GM12892 (cell line): ENCODE measurements at places on chromosomes 1 and 21.

GRCh38 chr1:154325583-154326545 is 539 bp downstream of the ATP8B2 start:
- DNase-seq, result no peak

DNA sequence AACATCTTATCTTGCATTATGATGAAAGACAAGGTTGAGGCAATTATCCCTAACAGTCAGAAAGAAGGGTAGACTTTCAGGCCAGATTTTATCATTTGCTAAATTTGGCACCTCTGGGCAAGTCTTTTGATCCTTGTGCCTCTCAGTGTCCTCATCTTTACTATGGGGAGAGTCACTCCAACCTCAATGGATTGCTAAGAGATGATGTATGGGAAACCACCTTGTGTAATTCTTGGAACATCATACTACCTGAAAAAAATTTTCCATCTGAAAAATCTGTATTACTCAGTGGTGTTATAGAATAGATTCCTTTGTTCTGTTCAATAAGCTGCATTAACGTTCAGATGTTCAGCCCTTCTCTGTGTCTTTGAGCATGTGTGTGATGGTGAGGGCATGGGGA is 230.7 kb downstream of the TGFB2 start:
- DNase-seq, result no peak

DNA sequence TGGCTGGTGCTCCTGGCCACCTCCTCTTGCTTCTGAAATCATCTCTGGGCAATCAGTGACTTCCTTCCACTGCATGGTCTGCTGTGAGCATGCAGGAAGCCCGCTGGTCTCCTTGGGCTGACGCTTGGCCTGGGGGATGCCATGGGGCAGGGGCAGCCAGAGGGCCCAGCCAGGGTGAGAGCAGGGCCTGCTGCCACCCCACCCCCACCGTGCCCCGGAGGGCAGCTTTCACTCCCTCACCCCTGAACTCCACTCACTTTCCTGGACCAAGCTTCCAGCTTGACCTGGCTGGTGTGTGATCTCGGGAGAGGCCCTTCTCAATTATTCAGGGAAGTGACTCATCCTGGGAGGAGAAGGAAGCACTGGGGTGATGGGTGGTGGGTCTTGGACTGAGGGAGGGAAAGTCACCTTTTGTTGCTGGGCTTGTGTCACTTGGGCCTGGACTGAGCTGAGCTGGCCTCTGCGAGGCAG is 270.2 kb upstream of the CSF3R start:
- DNase-seq, result no peak

GRCh38 chr1:219120624-219121544 is 52.8 kb upstream of the LYPLAL1 start:
- DNase-seq, result no peak

DNA sequence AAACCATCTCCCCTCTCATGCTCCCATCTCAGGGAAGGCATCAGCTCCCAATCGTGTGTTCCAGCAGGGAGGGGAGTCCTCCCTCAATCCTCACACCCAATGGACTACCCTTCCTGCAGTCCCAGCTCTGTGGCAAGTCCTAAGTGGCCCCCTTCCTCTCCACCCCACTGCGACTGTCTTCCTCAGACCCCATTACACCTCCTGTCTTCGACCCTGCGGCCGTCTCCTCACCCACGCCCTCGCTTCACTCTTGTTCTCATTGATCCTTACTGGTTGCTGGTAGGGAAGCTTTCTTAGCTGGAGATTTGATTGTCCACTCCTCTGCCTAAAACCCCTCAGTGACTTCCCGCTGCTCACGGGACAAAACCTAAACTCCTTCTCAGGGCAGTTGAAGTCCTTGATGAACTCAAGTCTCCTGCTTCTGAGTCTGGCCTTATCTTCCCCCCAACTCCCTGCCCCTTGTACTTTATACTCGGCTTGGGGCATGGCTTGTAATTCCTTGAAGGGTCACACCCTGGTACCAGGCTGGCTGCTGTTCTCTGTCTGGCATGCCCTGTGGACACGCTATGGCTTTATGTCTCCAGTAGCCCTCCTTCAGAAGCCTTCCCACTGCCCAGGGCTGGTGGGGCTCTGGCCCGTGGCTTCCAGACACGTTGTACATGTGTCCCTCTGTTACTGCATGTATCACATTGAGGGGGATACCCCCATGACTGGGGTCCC is 2.3 kb upstream of the EPS8L3 start:
- DNase-seq, result no peak

DNA sequence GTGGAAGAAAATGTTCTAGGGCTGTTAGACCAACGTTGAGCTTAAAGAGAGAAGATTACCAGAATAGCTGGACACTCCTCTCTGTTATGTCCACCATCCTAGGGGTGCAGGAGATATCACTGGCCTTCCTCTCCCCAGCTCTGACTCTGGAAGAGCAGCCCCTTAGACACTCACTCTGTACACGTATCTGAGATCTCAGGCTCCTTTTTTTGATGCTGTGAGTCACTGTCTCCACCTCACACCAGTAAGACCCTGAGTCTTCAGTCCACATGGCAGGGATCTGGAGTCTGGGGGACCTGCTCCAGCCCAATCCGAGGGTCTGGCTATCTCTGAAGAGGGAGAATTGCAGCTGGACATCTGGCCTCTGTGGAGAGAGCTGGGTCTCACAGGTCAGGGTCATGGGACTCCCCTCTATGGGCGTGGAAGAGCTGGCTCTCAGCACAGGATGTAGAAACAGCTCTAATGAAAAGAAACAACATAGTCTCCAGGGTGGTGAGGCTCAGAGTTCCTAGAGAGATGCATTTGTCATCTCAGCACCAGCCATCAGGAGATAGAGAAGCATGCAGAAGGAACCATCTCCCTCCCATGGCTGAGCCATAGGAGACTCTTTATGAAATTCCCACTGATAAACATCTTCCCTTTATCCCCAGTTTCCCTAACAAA is 3.5 kb downstream of the FCRL3 start:
- DNase-seq, result no peak

DNA sequence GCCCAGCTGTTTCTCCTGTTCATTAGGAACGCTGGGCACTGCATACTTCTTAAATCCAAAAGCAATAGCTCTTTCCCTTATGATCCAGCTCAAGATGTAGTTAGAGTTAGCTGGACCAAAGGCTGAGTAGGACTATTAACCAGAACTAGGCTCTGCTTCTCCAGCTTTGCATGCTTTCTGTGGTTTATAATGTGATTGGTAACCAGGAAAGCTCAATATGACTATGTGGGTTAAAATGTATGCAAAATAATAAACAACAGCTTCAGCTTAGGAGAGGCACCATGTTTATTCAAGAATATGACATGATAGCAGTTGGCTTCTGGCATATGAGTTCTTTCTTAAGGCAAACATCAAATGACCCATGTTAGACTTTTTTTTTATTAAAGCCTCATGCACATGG is 73.8 kb downstream of the LYPLAL1 start:
- DNase-seq, result no peak

DNA sequence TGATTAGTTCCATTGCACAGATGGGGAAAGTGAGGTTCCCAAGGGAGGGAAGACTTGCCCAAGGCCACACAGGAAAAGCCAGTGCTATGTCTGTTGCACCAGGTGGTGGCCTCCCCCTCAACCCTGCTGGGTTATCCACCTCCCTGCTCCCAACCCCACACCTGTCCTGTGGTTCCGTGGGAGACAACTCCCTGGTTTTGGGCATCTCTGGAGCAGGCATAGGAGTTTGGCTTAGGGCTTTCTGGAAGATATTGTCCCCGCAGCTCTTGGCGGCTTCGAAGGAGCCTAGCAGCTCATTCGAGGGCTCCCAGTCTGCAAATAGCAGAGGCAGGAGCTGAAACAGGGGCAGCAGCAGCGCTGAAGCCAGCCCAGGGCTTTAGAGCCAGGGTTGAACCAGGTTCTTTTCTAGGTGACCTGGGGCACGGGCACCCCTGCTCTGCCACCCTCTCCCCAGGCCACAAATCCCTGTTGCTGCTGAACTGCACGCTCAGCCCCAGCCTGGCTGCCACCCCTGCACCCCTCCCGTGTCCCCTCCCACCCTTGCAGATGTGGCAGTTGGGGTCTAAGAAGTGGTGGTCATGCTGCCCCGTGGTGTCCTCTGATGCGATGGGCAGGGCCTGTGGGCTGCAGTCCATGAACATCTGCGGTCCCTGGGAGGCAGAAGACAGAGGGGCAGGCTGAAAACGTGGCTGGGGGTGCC is 22.1 kb downstream of the SPOCD1 start:
- no peak for DNase-seq

GRCh38 chr1:247456021-247456420 is 1.9 kb downstream of the OR2B11 start:
- DNase-seq, result no peak

GRCh38 chr1:26340047-26340481 is 13.9 kb downstream of the CRYBG2 start:
- DNase-seq, result no peak

- no peak for DNase-seq
Measured at GRCh38 chr1:56148326-56149193, 430.8 kb downstream of the PLPP3 start.
